ENCODE measurements at places on chromosomes 7 and 10.

- no peak for DNase-seq
Observed at GRCh38 chr10:125190414-125190813, 30.1 kb upstream of the CTBP2 start.

- peak; percentile 38 for DNase-seq
Observed at GRCh38 chr7:82740246-82740848, 296.8 kb upstream of the CACNA2D1 start.

GRCh38 chr7:106064771-106065574, 47.1 kb downstream of the SYPL1 start:
- DNase-seq, result peak; percentile 92

DNA sequence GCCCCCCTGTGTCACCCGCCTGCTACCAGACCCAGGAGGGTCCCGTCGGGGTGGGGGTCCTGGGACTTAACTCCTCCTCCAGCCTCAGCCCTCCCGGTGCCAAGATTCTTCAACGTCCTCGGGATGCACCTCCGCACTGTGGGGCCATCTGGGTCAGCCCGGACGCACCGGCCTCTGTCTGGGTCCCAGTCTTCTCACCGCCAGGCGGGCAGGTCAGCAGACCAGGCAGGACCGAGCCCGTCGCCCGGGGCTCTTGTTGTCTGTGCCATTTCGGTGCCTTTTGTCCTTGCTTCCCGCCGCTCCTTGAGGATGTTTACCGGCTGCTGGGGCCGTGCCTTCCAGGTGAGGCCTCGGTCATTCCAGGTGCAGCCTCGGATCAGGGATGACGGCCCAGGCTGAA, 32.1 kb upstream of the PSMG3 start:
- no peak for DNase-seq

GRCh38 chr10:79984851-79985250, 35.9 kb upstream of the SFTPD start:
- DNase-seq, result no peak

DNA sequence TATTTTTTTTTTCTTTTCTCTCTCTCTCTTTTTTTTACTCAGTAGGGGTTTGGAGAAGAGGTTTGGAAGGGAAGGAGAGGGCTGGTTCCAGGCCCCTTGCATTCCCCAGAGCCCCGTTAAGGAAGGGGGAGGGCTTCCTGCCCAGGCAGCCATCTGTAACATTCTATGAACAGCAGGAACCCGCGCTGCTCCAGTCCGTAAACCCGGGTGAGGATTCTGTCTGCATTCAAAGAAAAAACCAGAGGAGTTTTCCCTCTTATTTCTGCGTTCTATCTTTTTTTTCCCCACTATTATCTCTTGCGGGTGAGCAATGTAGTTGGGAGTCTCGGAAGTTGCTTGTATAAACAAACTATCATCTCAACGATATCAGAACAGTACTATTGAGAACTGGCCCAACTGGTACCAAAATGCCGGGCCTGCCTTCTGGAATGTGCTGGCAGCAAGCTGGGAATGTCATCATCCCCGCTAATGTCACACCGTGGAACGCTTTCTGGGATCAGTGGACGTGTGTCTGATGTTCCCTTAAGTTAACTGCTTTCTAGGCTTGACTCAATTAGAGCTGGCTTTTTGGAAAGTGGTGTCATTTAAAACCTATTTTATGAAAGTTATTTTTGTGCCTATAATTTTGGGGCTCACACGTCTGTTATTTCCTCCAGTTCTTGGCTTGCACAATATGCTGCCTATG, 153.1 kb upstream of the MEOX2 start:
- no peak for DNase-seq

- no peak for DNase-seq
Observed at GRCh38 chr10:80871083-80871482, 333.4 kb downstream of the SH2D4B start.

GRCh38 chr7:151083824-151084160, 499 bp upstream of the TMUB1 start:
- no peak for DNase-seq

GRCh38 chr7:44311561-44312495, 13.6 kb downstream of the CAMK2B start:
- DNase-seq, result no peak

DNA sequence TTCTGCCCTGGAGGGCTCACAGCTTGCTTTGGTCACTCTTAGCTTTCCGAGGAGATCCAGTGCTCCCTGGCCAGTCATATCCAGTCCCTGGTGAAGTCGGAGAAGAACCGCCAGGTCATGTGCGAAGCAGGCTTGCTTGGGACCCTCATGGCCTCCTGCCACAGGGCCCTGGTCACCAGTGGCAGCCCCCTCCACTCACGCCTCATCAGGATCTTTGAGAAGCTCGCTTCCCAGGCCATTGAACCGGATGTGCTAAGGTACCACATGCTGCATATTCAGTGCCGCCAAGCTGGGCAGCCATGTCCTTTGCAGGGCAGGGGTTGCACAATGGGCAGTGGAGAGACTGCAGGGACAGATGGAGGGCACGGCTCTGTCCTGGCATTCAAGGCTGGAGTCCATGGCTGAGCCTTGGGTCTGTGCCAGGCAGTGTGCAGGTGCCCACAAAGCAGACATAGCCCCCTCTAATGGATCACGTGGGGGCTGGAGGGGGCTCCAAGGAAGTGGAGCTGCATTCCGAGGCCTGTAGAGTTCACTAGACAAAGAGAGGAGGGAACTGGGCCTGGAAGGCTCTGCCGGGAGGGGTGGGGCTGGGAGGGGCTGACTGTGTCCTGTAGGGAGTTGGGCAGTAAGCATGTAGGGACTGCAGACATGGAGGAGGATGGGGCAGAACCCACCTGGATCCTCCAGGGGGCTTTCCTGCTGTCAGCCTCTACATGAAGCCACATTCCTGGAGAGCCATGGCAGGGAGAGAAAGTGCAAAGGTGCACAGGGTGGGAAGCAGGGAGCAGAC, 89.9 kb downstream of the WDFY4 start:
- DNase-seq, result no peak

DNA sequence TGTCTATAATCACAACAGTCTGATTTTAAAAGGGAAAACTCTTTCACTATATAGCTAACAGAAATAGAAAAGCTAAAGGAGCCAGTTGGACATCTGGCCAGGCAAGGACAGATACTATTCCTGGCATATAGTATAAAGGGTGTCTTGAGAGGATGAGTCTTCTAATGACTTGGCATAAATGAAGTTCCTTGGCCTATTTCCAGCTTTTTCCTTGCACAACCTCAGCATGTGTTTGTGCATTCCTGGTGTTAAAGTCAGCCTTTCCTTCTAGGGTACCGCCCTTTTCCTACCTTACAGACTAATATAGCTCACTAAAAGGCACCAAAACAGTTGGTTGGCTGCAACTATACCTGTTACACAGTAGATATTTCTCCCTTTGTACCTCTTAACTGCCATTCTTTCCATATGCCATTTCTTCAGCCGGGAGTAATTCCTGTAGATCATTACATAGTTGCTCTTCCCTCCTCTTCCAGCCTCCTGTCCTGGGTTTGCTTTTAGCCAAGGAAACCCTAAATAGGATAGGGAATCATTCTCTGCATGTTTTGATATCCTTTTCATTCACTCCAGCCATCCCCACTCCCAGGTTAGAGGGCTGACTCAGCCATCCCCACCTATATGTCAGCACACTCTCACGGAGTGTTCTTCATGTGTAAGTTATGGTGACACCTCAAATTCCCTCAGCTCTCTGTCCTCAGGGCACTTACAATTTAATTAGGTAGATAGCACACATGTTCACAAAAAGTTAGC, 102.1 kb upstream of the MDFIC start:
- no peak for DNase-seq

DNA sequence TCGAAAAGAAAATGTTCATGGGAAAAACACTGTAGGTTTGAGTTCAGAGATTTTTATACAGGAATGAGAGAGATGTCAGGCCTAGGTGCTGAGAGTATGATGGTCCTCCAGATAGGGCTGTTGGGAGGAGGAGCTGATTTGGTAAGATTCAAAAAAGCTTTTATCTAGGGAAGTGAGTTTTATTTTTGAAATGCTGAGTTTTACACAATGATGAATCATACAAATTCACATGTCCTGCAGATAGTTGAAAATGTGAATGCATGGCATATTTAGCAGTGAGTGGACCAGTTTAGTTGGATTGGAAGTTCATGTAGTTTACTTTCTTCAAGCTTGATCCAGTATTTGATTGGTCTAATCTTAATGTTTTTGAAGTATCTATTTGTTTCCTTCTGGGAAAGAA, 154.8 kb downstream of the LRRC4 start:
- DNase-seq, result no peak

- DNase-seq, result no peak
Observed at GRCh38 chr10:104322416-104322782, 15.9 kb downstream of the ITPRIP start.

GRCh38 chr7:133513608-133514007, 260.7 kb downstream of the EXOC4 start:
- no peak for DNase-seq

DNA sequence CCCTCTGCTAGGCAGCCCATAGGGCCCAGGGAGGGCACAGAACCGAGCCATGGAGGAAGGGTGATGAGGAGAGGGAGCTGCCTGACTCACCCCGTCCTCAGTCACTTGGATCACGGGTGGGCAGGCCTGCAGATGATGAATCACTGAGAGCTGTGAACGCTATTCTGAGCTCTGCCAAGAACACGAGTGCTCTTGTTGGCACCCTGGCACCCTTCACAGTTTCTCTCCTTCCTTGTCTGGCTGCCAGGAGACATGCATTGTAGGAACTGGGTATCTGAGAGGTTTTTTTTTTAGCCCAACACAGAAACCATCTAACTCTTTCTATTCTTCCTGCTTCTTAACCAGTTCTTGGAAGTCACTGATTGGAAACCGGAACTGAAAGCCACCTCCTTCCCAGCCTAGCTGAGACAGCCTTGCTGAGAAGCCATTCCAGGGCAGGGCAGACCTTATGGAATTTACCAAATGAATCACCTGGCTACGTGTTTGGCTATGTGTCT, 82.1 kb downstream of the SLC37A3 start:
- peak; percentile 91 for DNase-seq

DNA sequence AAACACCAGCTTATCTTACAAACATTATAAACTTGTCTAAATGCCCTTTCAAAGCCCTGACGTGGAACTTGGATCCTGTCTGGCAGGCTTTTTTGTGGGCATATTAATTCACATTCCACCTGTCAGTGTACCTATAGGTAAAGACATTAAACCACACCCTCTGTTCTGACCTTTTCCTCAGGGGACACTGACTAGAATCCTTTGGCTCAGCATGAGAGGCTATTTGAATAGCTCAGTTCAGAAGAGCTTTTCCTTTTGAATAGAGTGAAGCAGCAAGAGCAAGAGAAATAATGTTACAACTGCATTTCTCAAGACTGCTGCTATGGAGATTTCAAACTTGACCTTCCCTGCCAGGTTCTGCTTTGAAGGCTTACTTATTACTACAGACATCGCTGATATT, 76.9 kb downstream of the CYP51A1 start:
- peak; percentile 13 for DNase-seq

GRCh38 chr7:140863867-140864266, 60.9 kb downstream of the BRAF start:
- no peak for DNase-seq

DNA sequence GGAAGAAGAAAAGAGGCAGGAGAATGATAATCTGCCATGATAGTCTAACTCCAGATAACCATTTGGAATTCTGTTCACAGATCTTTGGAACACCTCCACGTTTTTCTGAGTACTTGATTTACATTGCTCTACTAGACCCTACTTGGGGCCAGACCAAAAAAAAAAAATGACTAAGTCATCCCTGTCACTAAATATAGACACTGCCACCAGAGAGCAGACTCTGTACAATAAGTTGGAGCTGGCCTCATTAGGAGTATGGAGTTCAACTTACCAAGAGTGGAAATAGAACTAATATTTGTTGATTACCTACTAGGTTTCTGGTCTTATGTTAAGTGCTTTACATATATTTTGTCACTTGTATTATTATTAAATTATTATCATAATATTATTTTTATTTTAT, 80.9 kb upstream of the ZNF800 start:
- no peak for DNase-seq

All from pons (tissue), 1 donor.